ENCODE measurements at places on chromosomes 5 and 9.

- no peak for DNase-seq
These were observed 190.7 kb upstream of the PCSK5 start for GRCh38 chr9:75699625-75700251.

- DNase-seq, result peak; percentile 15
These were observed 28.7 kb upstream of the C5orf46 start for GRCh38 chr5:147935032-147935431.

- DNase-seq, result no peak
These were observed 131.1 kb downstream of the TLE1 start for GRCh38 chr9:81558091-81558830.

DNA sequence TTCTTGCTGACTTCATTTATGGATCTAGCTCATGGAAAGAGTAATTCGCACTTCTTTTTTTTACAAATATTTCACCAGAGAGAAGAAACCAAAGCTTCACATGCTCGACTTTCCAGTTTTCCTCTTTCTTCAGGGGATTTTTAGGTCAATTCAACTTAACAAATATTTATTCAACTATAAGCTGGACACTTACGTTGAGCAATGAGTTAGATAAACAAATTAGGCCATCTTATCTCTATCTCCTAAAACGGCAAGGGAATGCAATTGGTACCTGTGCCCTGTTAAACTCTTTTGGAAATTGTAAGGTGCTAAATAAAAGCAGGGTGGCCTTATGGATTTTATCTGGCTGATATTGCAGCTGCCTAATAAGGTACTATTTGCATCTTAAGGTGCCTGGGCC lies 145.1 kb upstream of the RAI14 start:
- no peak for DNase-seq

DNA sequence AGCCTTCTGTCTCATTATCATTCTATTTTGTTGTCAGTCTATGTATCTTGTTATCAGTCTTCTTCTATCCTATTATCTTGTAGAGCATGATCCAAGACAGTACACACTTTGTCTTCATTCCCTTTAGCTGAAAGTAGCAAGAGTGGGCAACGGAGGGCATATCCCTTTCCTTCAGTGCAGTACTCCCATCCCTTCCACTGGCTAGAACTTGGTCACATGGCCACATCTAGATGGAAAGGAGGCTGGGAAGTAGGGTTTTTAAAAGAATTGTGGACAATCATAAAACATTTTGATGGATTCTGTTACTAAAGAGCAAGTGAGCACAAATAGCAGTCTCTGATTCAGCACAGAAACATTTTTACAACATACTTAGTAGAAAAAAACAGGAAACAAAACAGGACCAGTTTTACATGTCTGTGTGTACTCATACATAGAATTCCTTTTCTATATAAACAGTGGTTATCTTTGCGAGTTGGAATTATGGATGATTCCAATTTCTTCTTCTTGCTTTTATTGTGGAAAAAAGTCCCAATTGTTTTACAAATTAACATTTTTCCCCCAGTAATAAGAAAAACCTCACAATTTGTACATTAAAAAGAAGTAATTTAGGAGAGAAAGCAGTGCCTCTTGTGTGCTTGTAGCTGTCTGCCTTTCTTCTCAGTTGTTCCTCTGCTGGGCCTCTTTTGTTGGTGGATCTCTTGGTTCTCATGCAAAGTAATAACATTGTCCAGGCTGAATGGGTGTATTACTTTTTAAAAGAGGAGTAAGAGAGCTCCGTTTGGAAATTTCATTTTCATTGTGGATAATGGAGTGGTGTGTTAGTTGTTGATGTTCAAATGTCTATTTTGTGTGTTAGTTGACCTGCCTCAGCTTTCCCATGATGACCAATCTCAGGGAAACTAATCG lies 410.9 kb upstream of the TRPC7 start:
- DNase-seq, result no peak

DNA sequence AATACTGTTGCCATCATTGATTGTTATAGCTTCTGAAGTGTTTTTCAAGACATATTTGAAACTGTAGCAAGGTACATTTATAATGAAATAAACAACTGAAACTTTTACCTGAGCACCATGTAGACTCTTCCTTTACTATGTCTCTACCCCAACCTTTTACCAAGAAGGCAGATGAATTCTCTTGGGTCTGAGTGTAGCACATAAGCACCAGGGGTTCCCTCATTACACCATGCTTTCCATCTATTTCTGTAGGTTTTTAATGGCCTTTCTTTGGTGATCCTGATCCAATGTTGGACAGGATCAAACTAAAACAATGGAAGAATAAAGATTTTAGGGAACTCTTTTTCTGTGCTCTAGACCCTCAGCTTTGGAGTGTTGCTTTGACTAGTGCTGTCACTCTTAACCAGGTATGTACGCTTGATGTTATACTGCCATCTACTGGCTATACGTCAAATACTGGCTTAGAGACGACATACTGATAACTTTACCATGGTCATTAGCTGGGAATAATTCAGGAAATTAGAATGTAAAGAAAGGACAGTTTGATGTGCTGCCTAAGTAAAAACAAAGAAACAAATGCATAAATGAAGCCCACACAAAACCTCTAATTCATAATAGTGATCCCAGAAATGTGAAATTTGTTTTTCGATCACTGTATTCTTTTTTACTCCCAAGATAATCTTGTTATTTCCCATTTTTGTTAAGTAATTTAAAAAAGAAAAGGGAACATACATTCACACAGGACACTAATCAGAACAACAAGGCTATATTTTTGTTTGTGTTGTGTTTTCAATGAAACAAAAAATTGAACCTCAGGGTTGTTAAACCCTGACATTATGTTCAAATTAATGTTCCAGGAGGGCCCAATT lies 30.7 kb downstream of the IFNW1 start:
- peak; percentile 70 for DNase-seq

GRCh38 chr5:34008802-34009201 lies 952 bp upstream of the AMACR start:
- DNase-seq, result no peak

GRCh38 chr9:14307989-14308852 lies 5.7 kb downstream of the NFIB start:
- DNase-seq, result no peak

GRCh38 chr5:174806729-174807128 lies 82.3 kb downstream of the MSX2 start:
- DNase-seq, result no peak

- DNase-seq, result no peak
These were observed 586.4 kb downstream of the TAF11L14 start for GRCh38 chr5:18220631-18221030.

- DNase-seq, result no peak
These were observed 222.4 kb downstream of the MAPKAP1 start for GRCh38 chr9:125484350-125485282.

- DNase-seq, result no peak
These were observed 1.7 kb upstream of the SPRY4 start for GRCh38 chr5:142326480-142326938.

- DNase-seq, result no peak
These were observed 9.0 kb downstream of the TLX3 start for GRCh38 chr5:171318026-171318425.

- no peak for DNase-seq
These were observed 247.1 kb upstream of the PANK3 start for GRCh38 chr5:168826246-168826725.

- DNase-seq, result no peak
These were observed 194.8 kb upstream of the IL12B start for GRCh38 chr5:159525117-159525516.

DNA sequence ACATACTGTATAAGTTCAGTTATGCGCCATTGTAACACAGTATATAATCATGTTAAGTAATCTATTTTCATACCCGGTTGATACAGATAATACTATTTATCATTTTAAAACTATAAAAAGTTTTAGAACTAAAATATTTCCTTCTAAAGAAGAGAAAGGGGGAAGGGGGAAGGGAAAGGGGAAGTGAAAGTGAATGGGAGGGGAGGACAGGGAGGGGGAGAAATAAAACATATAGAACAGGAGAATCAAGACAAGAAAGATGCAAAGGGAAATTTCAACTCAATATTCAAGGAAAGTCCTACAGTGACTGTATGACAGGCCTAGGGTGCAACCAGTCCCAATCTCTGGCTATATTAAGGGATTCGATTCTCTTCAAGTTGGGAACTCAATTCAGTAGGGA lies 1278.8 kb downstream of the MAT2B start:
- DNase-seq, result no peak

DNA sequence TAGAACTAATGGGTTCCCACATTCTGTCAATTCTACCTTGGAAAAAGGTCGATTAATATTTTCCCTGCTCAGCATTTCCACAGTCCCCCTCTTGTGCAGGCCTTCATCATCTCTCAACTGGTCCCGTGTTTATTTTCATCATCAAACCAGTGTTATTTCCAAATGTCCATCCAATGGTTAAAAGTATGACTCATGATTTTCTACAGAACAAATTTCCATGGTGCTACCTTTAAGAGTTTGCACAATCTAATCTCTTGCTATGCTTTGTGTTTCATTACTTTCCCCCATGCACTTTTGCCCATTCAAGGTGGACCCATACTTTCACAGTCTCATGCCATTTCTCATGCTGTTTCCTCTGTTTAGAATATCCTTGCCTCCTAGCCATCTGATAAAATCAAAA lies 143.7 kb downstream of the CCDC192 start:
- no peak for DNase-seq

DNA sequence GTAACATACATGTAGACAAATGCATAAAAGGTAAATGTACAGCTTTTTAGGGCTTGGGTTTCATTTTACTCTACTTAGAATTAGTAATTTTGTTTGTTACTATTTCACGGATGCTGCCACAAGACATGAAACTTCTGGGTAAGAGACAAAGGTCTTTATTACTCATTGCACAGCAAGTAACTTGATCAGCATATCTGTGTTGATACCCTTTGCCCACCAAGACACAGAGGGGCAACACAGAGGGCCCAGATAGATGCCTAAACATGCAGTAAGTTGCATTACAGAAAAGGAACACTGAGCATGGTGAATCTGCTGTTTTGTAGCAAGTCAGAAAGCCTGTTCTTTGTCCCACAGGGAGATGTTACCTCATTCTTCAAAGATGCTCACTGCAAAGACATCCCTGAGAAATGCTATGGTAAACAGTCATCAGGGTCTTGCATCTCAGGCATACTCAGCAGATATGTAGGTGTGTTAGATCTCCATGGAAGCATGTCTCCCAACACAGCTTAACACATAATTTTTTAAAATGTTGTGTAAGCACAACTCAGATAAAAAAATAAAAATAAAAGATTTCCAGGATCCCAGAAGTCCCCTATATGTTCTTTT lies 10.3 kb downstream of the ITGA2 start:
- DNase-seq, result no peak

DNA sequence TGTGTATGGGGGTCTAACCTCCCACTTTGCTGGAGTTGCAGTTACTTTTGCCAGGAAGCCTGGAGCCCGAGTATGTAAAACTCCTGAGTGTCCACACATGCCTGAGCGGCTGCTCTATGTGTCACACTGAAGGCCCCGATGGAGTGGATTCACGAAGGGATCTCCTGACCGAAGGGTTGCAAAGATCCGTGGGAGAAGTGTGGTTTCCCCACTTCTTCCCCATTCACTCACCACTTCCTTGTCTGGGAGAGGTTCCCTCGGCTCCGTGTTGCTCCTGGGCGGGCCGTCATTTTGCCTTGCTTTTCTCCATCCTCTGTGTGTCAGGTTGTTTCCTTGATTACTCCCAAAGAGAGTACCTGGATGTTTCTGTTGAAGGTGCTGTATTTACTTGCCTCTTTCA lies 16.2 kb upstream of the IL3 start:
- no peak for DNase-seq

DNA sequence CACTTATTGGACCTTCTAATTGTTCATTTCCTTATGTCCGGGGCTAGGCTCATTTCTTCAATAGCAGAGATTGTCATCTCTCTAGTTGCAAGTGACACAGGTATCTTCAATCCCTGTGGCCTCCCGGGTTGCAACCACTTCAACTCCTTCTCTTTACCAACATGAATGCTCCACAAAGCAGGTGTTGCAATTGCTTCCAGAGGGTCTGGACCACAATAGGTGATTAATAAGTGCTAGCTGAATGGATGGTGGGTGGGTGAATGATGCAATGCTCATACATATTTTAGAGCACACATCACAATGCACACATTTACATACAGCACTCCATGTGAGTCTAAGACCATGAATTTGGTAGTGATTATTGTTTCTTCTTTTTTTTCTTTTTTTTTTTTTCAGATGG lies 2.6 kb downstream of the CEMIP2 start:
- no peak for DNase-seq

GRCh38 chr5:78549043-78549442 lies 99.5 kb downstream of the LHFPL2 start:
- no peak for DNase-seq

DNA sequence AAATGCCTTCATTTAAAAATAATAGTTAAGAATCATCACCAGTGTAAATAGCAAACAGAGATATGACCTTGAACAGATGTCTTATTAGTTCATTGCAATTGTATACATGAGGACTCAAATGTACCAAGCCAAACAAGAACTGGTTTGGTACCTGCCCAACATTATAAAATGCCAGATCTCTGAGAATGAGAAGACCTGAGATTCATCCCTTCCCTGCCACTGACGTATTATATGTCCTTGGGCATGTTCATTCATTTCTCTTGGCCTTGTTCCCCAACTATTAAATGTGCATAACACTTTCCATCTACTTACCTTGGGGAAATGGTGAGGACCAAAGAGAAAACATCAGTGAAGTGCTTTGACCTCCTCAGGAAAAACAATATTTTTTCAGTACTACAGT lies 33.6 kb upstream of the ERBIN start:
- DNase-seq, result no peak

- no peak for DNase-seq
These were observed 187.0 kb downstream of the FANCC start for GRCh38 chr9:95130484-95130883.

DNA sequence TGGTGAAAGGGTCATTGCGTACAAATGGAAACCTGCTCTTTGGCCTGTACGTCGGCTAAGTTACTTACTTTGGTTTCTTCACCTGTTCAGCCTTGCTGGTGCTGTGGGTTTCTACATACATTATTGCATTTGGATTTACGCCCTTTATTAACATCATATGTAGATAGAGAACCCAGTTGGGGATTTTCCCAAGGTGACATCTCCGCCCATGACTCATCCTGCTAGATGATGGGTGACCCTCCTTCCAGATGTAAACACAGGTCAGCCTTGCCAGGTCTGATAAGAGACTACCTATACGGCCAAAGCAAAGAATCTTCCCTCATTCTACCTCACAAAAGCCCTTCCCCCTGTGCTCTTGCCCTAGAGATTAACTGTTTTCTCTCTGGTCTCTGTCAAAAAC lies 360.9 kb downstream of the KDM4C start:
- DNase-seq, result no peak

DNA sequence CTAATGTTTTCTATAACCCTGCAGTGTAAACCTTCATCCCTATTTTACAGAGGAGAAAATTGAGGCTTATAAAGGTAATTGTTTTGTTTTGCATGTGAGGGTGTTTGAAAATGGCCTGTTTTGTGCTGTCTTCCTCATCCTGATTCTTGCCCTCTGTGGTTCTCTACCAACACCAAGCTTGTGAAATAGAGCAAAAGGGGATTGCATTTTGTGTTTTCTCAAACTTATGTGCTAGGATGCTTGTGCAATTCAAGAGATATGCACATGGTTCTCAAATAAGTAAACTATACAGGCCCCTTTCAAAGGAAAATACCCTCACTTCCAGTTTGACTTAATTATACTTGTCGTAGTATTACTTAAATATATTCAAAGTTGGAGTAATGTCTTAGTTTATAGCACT lies 17.2 kb downstream of the PAM start:
- no peak for DNase-seq

Measured in NCI-H1092 (cell line).